ENCODE measurements at places on chromosomes 7 and 10. TPM values are rescaled to one million over a fixed set of nuclear protein-coding genes. Genes with fewer than 3 reads are reported as not detected.

Gene KLLN
- 0.06 TPM for total RNA-seq

DNA sequence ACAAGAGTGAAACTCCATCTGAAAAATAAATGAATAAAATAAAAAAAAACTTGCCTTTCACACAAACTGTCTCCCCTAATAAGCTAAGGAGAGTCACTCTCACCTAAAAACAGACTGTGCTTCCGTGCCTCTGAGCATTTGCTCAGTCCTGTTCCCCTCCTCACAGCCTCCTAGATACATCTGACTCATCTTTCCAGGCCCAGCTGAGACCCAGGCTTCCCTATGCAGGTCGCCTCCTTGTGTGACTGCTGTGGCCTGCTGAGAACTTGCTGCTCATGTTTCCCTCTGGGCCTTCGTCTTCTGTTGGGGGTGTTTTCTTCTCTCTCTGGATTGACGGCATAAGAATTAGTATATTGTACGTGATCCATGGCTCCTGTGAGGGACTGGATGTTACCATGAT, 777.7 kb downstream of the LRMDA start:
- no peak for DNase-seq

Gene ACBD7
- total RNA-seq: 1.6 TPM

Gene PLXNA4
- total RNA-seq: not detected

DNA sequence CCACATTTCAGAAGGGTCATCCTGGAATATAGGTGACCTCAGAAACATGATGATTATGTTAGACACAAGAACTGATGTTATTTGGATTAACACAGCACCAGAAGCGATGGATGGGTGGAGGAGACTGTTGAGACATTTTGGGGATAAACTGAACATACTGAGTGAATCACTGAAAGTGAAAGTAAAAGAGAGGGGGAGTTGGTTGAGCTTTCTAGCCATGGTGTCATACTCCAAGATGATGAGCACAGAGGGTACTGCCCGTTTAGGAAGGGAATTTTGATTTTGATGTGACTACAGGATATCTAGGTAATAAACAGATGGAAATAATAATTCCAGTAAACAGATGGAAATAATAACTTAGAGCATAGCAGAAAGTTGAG, 248.0 kb upstream of the NPY start:
- DNase-seq: no peak

DNA sequence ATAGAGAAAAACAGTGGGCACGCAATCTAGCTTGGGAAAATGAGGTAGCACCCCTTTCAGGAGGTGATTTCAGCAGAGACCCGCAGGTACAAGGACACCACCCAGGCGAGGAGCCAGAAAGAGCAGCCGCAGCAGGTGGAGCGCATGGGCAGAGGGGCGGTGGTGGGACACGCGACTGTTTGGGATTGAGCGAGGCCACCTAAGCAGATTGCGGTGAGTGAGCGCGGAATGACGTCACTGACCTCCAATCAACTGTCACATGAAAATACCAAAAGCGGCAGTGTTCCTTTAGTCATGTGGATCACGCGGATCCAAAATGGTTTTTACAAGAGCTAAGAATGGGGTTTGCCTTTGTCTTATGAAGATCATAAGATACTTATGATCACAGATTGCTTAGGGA, 40.2 kb upstream of the SLC26A3 start:
- no peak for DNase-seq

Gene SPDYE16
- total RNA-seq: not detected

Gene GIMAP2
- 0.07 TPM for total RNA-seq

Gene PRSS37
- total RNA-seq: not detected

GRCh38 chr7:31938650-31939049, 131.6 kb downstream of the PDE1C start:
- DNase-seq: no peak

Gene ZNF107
- 5.9 TPM for total RNA-seq

Gene EIF5AL1
- 0.43 TPM for total RNA-seq

Gene ABCA13
- 1.7 TPM for total RNA-seq

GRCh38 chr7:14184292-14184864, 194.9 kb upstream of the ETV1 start:
- DNase-seq: no peak

DNA sequence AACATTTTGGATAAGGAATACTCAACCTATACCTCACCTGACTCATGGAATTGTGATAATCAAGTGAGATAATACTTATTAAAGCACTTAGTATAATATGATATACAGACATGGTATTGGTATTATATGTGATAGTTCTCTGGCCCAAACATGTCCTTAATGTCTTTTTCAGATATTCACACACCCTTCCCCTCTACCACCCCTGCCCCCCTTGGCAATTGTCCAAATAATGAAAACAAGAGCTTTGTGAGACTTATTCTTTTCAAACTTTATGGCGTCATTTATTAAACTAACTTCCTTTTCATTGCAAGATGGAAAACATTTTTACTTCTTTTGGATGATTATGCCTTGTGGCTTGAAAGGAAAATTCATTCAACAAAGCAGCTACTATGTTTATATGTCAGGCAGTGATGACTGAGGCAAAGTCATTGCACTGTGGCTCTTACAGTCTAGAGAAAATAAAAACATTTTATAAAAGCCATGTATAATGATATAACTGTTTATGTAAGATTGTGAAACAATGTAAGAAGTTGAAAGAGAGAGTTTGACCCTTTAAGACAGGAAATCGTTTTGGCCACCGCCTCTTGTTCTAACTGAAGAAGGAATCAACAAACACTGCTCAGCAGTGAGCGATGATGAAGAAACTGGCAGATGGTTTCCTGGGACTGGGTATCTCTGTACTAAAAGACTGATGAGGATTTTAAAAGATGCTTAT, 27.4 kb downstream of the MINPP1 start:
- no peak for DNase-seq

Gene ZNF282
- total RNA-seq: 18.5 TPM

- no peak for DNase-seq
Observed at GRCh38 chr7:150388709-150389531, 9.8 kb downstream of the ZNF775 start.

Gene UTF1
- total RNA-seq: not detected

Gene CPN1
- total RNA-seq: not detected

DNA sequence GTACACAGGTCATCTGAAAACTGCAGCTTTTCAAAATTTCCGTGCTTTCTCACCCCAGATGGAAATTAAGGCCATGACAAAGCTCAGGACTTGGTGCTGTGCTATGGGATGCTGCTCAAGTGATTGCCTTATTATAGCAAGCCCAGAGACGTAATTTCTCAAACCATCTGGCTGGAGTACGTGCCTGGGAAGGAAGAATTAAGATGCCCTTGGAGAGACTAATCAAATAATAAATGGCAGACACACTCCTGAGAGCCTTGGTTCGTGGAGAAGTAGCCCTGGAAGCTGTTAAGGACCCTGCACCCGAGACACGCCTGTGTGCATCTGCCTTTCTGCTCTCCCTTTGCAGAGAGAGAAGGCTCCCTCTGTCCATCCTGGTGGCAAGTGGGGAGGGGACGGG, 38.3 kb upstream of the PRLHR start:
- no peak for DNase-seq

Gene ANKRD1
- 127 TPM for total RNA-seq

- DNase-seq: no peak
Observed at GRCh38 chr7:142153400-142153799, 41.9 kb downstream of the MGAM2 start.

GRCh38 chr10:124004663-124005004, 88.8 kb downstream of the CHST15 start:
- DNase-seq: no peak

DNA sequence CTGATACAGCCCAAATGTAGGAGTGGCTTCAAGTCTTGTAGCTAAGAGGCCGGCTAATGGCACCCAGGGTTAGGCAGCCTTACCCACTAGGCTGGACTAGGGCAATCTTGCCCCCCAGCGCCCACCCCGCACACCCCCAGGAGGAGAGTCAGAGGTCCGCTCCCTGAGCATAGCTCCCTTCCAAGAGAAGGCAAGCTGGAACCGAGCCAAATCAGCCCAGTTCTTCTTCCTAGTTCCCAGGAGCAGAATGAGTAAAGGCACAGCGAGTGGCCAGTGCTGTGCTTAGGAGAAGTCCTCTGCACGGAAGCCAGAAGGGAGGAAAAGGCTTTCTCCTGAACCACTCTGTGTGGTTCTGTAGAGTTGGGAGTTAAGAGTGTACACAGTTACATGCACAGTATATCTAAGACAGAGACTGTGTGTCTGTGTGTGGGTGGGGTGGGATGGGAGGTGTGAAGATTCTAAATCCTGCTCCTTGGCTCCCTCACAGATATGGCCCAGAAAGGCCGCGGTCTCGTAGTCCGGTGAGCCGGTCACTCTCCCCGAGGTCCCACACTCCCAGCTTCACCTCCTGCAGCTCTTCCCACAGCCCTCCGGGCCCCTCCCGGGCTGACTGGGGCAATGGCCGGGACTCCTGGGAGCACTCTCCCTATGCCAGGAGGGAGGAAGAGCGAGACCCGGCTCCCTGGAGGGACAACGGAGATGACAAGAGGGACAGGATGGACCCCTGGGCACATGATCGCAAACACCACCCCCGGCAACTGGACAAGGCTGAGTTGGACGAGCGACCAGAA, 59.7 kb upstream of the PDCD4 start:
- DNase-seq: no peak

Gene PTPN20
- 1.0 TPM for total RNA-seq

DNA sequence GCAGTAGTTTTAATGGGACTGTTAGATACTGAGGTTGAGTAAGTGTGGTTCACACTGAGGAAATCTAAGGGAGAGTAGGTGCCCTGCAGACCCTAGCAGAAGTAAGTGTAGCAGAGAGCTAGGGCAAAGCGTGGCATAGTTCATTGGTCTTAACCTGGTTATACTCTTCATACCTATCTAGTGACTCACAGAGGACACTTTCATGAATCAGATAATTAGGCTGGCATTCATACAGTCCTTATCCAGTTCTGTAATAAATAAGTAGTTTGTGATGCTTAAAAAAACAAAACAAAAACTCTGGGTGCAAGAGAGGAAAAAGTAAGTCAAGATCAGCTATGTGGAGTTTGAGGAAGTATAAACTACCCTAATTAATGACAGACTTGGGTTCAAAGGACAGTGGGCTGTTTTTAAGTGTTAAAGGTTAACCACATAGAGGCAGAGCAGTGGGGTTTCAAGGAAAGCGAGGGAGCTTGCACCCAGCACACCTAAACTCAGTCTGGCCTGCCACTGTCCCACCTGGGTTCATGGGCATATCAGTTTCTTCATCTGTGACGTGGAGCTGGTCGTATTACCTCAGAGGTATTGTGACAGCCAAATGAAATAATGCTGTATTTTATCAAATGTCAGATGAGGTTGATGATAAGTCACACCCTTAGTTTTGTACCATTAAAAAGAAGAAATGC, 27.1 kb downstream of the LMTK2 start:
- peak; percentile 86 for DNase-seq

Data from epithelial cell of proximal tubule (primary cell).